ENCODE measurements at places on chromosomes 2 and 18.

DNA sequence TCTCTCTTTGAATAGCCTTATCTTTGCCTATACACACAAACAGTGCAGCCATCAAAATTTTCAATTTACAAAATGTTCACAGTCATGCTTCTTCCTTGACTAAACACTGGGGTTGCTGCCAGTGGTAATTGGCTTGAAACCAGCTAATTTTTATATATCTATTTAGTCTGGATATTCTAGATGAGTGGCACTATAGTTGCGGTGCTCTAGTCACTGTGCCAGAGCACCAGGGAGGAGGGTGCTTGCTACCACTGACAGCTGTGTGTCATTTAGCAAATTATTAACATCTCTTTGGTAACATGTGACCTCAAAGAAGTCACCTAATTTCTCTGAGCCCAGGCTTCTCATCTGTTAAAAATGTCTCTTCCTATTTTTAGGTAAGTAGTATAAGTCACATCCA is 130.4 kb downstream of the MEIS1 start:
- DNase-seq: no peak

DNA sequence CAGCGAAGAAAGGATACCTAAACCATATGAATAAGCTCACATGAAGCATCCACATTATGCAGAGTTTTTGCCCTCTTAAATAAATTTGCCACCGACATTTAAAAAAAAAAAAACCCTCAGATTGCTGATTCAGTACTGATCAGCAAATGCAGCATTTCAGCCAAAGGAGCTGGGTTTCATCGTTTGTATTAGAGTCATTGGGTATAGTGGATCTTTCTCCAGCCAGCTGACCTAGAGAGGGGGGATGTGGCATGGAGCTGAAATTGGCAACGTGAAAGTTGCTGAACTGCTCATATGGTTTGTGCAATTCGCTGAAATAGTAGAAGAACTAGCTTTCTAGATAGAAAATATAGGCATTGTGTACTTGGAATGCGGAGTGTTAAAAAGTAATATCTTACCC is 73.5 kb upstream of the ZNF397 start:
- no peak for DNase-seq

- no peak for DNase-seq
Observed at GRCh38 chr2:205695460-205695991, 13.2 kb downstream of the NRP2 start.

DNA sequence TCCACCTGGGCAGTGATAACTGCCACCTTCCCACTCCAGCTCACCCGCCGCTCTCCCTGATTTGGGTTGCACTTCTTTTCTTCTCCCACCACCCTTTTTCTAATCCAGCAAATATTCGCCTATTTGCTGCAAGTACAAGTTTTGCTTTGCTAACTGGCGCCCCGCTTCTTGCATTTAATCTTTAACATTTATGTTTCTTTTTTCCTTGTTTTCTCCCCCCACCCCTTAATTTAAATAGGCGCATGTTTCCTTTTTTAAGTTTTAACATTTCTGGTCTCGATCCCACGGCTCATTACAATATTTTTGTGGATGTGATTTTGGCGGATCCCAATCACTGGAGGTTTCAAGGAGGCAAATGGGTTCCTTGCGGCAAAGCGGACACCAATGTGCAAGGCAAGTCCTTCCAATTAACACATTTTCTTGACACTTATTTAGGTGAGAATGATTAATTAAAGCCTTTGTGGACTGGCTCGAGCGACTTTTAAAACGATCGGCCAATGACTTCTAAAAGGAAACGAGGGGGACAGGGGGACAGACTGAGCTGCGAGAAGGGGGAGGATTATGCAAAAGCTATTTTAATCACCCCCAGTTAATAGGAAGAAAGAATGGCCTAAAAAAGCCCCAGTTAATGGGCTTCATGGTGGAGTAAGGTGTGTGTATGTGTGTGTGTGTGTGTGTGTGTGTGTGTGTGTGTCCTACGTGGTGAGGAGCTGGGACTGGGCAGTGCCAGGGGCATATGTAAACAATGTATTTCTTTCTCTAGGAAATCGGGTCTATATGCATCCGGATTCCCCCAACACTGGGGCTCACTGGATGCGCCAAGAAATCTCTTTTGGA is 1.6 kb downstream of the TBR1 start:
- DNase-seq: no peak

- DNase-seq: no peak
Observed at GRCh38 chr2:39379643-39380524, 57.2 kb downstream of the MAP4K3 start.

DNA sequence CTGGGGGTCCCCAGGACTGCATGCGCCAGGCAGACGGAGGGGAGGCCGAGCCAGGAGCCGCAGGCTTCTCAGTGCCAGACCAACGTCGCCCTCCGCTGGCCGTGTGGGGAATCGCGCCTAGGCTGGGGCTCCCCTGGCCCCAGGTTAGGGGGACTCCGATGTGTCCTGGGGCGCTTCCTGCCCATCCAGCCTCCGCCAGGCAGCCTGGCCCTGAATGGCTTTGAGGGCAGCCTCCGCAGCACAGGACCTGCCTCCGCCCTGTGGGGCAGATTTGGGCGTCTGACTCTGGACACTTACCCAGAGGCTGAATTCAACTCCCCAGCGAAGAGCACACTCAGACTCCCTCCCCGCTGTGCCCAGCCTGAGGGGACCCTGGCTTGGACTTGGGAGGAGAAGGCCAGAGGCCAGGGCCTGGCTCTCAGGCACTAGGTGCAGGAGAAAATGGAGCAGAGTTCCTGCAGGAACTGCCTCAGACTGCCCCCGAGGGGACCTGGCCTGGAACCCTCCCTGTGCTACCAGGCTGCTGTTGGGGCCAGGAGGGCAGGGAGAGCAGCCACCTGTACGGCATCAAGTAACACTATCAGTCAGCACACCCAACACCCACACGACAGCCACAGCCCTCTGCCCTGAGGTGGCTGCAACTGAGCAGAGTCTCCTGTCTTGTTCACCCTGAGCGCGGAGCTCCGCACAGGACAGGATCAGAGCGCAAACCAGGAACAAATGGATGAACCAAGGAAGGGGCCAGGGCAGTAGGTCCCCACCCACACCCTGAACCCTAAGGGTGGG is 597 bp upstream of the TEKT4 start:
- no peak for DNase-seq

DNA sequence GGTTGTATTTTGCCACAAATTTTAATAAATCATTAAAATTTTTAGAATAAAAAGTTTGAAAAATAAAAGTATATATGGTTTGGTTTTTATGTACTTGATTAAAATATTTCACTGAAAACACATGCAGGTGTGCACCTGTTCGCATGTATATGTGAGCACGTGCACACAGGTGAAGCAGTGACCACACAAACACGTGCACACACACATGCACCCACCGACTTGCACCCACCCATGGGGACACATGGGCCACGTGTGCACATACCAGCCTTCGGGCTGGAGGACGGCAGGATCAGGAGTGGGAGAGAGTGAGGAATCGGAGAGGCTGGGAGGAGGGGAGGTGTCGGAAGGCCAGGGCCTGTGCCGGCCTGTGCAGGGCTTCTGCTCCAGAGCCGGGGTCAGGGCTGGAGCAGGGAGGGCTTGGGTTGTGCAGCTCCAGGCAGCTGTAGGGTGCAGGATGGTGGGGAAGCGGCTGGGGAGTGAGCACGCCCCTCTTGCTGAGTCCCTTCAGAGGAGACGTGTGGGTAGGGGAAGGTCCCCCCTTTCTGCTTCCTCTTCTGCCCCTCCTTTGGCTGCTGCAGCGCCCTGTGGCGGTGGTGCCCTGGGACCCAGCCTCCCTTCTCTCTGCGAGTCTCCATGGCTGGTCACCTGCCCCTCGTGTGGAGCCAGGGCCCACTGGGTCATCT is 106.9 kb upstream of the HDAC4 start:
- no peak for DNase-seq

DNA sequence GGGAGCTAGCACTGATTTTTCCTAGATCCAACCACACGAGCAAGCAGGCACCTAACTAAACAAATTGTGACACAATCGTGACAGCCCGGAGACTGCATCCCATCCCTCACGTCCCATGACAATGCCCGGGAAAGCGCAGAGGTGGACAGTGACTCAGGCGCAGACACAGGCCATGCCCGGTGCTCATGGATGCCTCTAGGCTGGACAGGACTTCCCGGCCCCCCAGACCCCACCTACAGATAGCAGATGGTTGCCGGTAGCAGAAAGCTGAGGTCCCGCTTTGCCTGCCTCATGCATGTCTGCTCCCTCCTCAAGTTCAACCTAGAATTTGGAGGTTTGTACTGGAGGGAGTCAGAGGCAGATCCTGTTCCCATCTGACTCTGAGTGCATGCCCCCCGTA is 81.0 kb downstream of the TPO start:
- DNase-seq: no peak

- no peak for DNase-seq
Observed at GRCh38 chr18:71352618-71353017, 1063.8 kb downstream of the SOCS6 start.

Measured in stimulated activated CD8-positive, alpha-beta memory T cell treated with anti-CD3 and anti-CD28 coated beads, Interleukin-2, amount 100 ng/mL, for 1 hour (primary cell).